T-helper 2 cell treated with Interferon-gamma antibody and Interleukin-4, amounts not matched to agents 5 μg/mL and 100 μg/mL, for 36 hours (primary cell): ENCODE measurements at places on chromosomes 5 and 9.

DNA sequence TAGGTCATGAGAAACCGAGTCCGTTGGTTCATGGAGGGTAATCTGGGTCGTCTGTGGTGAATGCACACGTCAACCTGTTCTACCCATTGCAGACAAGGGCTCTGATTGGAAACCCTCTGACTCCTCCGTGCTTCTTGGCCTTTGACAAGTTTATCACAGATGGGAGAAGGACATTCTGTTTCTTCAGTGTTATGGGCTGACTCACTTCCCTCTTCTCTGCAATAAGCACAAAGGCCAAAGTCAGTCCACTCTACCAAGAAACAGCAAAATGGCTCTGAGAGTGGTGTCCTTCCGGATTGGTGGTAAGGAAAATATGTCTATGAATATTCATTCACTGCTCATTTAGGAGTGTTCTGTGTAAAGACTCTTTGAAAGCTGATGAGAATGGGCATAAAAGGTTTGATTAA, 89.3 kb downstream of the FEM1C start:
- DNase-seq: no peak

DNA sequence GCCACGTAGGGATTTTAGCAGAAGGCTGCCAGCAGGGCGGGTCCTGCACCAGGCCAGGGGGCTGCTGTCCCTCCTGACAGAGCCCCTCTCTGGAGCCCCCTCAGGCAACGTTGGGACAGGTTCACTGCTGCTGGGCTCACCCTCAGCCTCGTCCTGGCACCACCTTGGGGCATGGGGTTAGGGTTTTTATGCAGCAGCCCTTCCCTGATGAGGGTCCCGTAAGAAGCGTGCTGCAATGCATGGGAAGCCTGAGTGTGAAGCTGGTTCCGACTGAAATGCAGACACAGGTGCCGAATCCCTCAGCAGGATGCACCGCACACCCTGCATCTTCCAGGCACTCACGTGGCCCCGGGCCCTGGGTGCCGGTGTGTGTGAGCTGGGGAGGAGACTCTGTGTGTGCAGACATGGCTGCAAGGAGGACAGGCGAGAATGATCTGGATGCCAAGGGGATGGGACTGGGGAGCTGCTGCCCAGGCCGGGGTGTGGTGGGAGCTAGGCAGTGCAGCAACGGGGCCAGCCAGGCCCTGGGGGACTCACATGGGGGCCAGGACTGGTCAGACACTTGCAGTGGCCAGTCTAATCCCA, 27.1 kb downstream of the ZDHHC11B start:
- no peak for DNase-seq

DNA sequence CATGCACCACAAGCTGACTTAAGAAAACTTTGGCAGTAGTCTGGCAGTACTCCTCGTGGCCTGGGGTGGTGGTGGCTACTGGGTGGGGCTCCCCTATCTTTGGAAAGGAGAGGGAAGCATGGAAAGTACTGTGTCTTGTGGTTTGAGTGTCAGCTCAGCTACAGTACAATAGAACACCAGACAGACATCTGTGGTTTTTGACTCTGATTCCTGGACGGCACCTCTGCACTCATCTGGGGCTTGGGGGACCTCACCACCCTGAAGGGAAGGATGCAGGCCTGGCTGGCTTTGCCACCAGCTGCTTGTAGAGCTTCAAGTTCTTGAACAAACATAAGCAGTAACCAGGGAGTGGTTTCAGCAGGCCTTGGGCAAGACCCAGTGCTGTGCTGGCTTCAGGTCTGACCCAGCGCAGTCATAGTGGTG, 40.6 kb downstream of the TNFSF8 start:
- no peak for DNase-seq

- DNase-seq: no peak
Observed at GRCh38 chr9:121684381-121685145, 33.1 kb downstream of the DAB2IP start.

GRCh38 chr5:101271416-101271815, 368.3 kb upstream of the ST8SIA4 start:
- DNase-seq: no peak

GRCh38 chr5:163330723-163331668, 106.4 kb upstream of the CCNG1 start:
- DNase-seq: no peak

GRCh38 chr5:171480239-171480638, 60.8 kb downstream of the FGF18 start:
- no peak for DNase-seq

- DNase-seq: no peak
Observed at GRCh38 chr5:123558762-123559433, 46.9 kb downstream of the CSNK1G3 start.

GRCh38 chr5:174397206-174397605, 327.2 kb upstream of the MSX2 start:
- no peak for DNase-seq

DNA sequence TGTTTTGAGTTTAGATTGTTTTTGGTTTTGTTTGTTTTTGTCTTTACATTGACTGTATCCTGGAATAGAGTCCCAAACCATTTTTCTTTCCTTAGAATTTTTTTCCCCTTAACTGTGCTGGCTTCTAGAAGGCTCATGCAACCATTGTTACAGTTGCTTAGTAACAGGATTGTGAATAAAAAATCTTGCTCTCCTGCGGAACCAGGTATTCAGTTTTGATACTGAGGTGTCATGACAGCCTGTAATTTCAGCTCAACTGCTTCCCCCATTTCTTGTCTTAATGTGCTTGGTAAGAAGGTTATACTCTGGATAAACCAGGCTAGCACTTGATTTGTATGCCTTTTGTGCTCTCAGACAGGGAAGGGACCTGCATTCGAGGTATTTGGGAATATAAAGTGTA, 42.1 kb downstream of the FOCAD start:
- no peak for DNase-seq

DNA sequence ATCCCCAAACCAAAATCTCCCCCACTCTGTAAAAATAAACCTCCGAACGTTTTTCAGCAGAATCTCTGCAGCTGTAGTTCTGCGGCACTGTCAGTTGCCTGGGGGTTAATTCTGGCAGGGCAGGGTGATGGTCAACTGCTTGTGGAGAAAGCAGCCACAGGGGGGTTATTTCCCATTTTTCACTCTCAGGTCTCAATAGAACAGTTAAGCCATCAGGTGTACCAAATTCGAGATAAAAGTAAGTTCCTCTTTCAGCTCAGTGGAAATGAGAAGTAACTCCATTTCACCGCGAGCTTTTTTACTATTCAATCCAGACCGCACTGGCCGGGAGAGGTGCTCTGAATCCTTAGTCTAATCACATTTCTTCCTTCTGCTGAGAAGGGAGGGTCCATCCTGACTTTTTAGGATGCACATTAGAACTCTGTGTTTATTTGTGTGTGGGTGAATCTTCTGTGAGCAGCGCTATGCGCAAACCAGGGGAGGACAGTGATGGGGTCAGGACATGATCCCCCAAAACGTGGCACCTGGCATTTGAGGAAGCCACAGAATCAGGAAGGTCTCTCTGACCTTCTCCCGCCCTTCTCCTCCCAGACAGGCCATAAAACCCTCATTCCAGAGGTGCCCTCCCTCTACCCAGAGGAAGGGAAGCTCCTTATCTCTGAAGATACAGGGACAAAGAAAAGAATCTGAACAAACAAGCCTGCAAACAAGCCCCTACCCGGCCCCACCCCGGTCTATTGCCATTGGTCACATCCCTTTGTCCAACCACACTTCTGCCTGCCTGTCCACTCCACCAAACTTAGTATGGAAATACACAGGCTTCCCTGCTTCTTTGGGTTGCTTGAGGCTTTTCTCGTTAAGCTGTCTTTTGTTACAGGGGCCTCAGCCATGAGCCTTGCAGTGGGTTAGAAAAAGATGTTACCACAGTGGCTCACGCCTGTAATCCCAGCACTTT, 229.0 kb downstream of the ROR2 start:
- DNase-seq: no peak

DNA sequence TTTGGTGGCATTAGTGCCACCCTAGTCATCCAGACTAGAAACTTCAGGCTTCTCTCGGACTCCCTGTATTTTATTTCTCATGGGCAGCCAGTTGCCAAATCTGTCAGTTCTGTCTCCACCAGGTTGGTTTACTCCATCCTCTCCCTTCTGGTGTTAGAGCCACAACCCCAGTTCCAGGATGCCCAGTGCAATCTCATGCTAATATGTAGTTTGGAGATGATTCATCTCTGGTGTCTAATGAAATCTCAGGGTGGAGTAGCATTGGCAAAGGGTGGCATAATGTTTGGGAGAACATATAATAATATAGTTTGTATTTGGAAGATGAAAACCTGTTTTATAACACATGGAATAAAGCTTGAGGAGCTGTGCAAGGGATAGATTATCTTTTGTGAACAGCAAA, 30.2 kb downstream of the SLC46A2 start:
- DNase-seq: no peak

DNA sequence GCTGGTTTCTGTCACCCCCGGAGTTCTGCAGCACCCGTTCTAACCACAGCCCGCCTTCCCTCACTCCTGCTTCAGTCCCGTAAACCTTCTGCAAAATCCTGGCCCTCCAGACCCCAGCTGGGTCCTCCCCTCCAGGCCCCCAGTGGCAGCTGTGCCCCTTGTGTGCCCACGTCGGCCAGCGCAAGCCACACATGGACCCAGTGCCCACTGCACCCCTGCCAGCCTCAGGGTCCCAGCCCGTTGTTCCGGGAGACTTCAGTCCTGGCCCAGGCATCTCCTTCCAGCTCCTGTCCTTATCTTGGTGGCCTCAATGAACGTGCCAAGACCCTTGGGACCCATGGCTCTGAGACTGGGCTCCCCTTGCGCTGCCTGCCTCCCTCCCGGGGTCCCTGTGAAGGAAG, 43.2 kb downstream of the EXD3 start:
- DNase-seq: no peak
